ENCODE measurements at places on chromosomes 7 and 10.
A peak's percentile ranks its signal among the peaks of the same experiment; 100 is the strongest.

DNA sequence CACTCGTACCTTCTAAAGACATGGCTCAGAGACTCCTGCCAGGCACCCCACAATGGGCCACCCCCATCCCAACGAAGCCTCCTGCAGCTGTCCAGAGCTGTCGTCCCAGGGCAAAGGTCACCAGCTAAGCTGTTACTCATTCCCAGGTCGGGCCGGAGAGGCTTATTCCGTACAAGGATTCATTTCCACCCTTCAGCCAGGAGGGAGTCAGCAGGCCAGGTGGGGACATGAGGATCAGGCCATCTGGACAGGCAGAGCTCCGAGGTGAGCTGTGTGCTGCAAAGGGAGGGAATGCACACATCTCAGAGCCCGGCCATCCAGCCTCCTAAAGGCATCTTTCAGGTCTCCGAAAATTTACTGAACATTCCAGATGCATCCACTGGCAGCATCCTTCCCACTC, 63.9 kb upstream of the NANOS1 start:
- DNase-seq: no peak

DNA sequence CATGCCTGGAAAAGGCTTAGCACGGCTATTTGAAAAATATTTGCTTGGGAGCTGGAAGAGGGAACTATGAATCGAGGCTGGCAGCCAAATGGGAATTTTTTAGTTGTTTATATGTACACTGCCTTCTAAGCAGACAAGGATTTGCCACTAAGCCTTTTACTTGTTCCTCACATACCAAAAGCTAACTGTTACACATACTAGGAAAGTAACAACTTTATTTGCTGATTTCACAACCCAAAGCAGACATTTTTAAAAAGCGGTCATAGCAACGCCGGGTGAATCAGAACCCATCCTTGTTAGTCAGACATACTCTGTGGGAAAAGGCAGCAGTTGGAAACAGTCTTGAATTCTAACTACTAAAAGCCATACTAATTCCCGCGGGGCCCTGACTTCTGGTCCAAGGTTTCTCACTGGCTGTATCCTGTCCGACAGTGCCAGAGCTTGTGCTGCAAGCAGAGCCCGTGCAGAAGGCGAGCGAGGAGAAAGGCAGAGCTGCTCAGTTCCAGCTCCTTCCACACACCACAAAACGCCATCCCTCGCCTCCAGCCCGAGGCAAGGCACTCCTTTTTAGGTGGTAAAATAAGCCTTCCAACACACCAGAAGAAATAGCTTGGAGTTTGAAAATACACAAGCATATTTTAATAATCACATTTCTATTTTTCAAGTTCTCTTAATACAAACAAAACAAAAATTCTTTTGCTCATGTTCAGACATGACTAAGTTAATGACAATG, 89.2 kb downstream of the RNF216 start:
- DNase-seq: peak; percentile 55

DNA sequence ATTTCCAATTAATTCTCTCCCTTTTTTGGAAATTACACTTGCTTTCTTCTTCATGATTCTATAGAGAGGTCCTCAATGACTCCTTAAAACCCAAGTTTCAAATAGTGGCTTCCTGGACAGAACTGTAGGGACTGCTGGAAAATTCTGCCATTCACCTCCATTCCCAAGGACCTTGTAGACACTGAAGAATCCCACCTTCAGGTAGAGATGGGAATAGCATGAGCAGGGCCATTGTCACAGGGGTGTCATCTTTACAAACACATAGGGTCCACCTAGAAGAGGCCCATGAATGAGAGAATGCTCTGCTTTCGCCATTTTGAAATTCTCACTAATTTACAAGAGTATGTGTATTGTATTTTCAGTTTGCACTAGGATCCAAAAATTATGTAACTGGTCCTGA, 701.7 kb upstream of the CELF2 start:
- DNase-seq: no peak

DNA sequence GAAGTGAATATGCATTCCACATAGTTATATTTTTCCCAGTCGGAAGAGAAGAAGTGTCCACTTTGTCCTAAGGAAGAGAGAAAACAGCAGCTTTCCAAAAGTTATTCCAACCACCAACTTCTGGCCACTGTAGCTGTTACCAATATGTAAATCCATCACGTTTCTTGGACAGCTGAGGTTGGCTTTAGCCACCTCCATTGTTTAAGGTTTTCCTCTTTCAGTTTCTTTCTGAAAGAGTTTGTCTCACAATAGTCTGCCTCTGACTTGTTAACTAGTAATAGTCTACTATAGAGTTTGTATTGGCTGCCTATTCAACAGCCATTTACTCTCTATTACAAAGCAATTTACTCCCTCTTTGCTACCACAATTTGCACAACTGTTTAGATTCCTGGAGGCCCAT, 457.6 kb upstream of the LRRN3 start:
- DNase-seq: no peak

- no peak for DNase-seq
These were observed 7.8 kb upstream of the UBE2D1 start for GRCh38 chr10:58326967-58327381.

DNA sequence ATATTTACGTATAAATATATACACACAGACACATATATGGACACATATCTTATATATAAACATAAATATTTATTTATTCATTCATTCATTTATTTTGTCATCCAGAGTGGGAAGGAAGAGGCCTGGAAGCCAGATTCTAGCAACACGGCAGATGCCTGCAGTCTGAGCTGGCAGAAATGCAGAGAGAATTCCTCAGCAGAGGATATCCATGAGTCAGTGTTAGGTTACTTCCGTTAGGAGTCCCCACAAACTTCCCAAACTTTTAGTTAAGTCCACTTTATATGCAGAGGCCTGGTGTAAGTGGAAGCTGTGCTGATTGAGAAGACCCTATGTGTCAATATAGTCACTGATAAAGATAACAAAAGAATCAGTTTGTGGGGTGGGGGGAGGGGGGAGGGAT, 89.6 kb downstream of the PPP1R17 start:
- DNase-seq: no peak

DNA sequence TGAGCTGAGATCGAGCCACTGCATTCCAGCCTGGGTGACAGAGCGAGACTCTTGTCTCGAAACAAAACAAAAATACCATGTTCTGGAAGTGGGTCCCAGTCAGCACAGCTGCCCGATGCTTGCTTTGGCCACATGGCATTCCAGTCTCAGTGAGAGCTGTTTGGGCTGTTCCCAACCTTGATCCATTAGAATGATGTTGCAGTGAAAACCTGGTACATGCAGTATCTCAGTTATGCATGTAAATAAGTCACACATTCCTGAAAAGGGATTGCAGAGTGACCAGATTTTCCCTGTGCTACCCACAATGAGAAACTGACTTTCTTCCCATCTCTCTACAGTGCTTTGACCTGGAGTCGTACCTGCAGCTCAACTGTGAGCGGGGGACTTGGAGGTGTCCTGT, 15.4 kb downstream of the ZMIZ2 start:
- DNase-seq: no peak

DNA sequence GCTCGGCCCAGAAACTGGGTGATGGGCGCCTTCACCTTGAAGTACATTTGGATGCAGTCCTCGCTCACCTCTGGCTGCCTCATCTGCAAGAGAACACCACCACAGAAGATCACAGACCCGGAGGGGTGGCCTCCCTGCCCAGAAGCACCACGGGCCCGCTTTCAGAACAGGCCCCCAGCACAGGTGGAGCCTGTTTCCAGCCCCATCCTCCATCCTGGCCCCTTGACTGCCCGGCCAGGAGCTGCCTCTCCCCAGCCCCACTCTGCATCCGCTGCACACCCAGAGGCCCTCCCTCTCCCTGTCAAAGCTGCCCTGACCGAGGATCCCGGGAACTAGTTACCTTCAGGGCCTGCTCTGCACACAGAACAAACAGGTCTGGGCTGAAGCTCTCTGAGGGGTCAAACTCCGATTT, 724 bp downstream of the CFAP46 start:
- no peak for DNase-seq

GRCh38 chr7:31553661-31554081, 39.8 kb downstream of the ITPRID1 start:
- DNase-seq: no peak

- no peak for DNase-seq
These were observed 22.0 kb upstream of the BTRC start for GRCh38 chr10:101331956-101332355.

- no peak for DNase-seq
These were observed 31.2 kb downstream of the CFAP46 start for GRCh38 chr10:132910901-132911785.

- DNase-seq: no peak
These were observed 64.9 kb downstream of the TBXAS1 start for GRCh38 chr7:139893999-139894398.

DNA sequence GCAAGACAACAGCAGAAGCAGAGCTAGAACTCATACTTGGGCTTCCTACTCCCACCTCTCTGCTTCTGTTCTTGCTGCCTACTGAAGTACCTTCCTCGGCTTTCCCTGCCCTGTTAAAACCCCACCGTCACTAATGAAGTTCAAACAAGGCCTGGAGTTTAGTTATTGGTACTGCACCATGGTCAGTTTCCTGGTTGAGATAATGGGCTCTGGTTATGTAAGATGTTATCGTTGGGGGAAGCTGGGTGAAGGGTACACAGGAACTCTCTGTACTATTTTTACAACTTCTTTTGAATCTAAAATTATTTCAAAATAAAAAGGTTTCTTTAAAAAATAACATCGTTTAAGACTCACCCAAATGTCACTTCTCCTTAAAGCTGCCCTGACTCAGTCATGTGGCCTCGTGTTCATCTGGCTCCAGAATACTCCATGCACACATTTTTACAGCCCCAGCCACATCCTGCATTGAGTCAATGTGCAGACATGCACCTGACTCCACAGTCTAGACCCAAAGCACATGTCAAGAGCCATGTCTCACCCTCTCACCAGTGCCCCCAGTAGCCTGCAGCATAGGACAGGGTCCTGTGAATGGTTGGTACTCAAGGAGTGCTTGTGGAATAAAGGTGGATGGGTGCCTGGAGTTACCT, 36.9 kb upstream of the AQP1 start:
- DNase-seq: no peak

- DNase-seq: no peak
These were observed 29.5 kb downstream of the RPA3 start for GRCh38 chr7:7688956-7689355.

DNA sequence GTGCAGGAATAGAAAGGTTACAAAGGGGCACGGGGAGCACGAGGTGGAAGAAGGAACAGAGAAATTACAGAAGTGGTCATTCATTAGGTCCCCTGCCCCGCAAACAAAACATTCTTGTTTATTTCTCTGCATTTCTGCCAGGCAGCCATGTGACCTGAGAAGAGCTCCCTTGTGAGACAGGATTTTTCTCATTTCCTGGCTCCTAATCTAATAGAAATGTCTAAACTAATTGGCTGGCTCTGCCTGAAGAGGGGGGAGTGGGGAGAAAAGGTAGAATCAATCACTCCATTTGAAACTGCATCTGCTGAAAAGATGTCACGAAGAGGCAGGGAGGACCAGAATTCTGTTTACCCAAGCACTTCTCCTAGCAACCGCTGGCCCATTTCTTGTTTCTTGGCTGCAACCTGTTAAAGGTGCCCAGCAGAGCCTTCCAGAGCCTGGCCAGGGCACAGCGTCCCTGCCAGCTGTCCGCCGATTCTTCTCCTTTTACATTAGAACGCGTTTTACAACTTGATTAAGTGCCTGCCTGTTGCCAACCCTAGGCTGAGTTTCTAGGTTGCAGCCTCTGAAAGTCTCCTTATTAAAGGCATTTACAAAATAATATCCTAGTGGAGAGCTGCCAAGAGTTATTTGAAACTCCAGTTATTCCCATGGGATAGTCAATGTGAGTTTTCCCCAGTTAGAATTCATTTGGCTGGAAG, 1227.6 kb downstream of the TYW1 start:
- DNase-seq: peak; percentile 48

- no peak for DNase-seq
These were observed 54.4 kb downstream of the SH3PXD2A start for GRCh38 chr10:103800789-103801540.

DNA sequence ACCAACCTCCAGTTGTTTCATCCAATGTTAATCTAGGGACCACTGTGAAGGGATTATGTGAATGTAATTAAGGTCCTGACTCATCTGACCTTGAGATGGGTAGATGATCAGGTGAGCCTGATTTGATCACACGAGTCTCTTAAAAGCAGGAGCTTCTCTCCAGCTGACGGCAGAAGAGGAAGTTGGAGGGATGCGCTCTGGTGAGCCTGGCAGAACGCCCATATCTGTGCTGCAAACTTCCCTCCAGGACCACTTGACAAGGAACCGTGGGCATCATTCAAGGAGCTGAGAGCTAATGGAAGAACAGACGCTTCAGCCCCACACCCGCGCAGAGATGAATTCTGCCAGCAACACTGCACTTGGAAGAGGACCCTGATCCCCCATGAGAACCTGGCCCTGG, 642.4 kb downstream of the TNS3 start:
- no peak for DNase-seq

GRCh38 chr7:138813945-138814344, 15.9 kb upstream of the ATP6V0A4 start:
- no peak for DNase-seq

- DNase-seq: no peak
These were observed 93.5 kb downstream of the MCU start for GRCh38 chr10:72785409-72785808.

- no peak for DNase-seq
These were observed 59.4 kb downstream of the CDK14 start for GRCh38 chr7:90655566-90655965.

DNA sequence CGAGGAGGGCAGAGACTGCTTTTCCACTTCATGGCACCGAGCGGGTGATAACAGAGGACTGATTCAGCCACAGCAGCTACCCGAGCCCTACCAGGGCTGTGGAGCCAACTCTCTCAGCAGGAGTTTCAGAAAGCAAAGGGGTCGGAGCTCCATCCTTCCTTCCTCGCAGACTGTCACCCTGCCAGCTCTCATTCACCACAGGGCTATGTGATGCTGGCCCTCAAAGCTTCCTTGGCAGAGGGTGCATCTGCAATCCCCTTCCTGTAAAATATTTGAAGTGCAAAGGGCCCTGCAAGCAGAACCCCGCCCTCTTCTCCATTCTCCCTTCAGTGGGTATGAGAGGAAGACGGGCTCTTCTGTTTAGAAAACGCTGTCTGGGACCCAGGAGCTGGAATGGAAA, 105.3 kb upstream of the LYZL2 start:
- no peak for DNase-seq

GRCh38 chr7:68063171-68063570, 1066.5 kb downstream of the TYW1 start:
- no peak for DNase-seq

GRCh38 chr7:467393-467828, 52.2 kb downstream of the PDGFA start:
- no peak for DNase-seq

GRCh38 chr7:126223729-126224128, 1029.0 kb downstream of the GRM8 start:
- DNase-seq: no peak

DNA sequence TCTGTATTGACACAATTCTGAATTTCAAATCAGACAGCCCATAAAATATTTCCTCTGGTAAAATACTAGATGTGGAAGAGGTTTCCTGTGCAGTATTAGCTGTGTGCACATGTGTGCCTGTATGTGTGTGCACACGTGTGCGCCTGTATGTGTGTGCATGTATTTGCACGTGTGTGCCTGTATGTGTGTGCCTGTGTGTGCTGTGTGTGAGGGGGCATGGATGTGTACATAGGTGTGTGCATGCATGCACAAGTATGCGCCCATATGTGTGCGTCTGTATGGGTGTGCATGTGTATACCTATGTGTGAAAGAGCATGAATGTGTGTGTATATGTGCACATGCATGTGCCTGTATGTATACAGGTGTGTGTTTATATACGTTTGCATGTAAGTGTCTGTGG, 191.4 kb downstream of the KLF6 start:
- DNase-seq: no peak

- no peak for DNase-seq
These were observed 91.7 kb upstream of the IL6 start for GRCh38 chr7:22635349-22635748.

GRCh38 chr7:154474903-154475520, 422.8 kb downstream of the DPP6 start:
- DNase-seq: no peak

Measured in amygdala (tissue), 56 donors.